Activated naive CD4-positive, alpha-beta T cell (primary cell): ENCODE measurements at places on chromosomes 1 and 21.

GRCh38 chr1:14946684-14947238, 206.8 kb upstream of the TMEM51 start:
- no peak for DNase-seq

GRCh38 chr1:52814465-52814864, 28.1 kb upstream of the ZYG11A start:
- no peak for DNase-seq

- no peak for DNase-seq
Measured at GRCh38 chr1:77888081-77888780, at the start of gene NEXN. TSS of gene NEXN (plus strand) at chr1:77888624. CDS start at chr1:77916107, 27,483 bp downstream.

GRCh38 chr21:42302076-42302650, 13.0 kb downstream of the TFF3 start:
- no peak for DNase-seq

GRCh38 chr1:54122135-54122751, 30.6 kb downstream of the CDCP2 start:
- no peak for DNase-seq

DNA sequence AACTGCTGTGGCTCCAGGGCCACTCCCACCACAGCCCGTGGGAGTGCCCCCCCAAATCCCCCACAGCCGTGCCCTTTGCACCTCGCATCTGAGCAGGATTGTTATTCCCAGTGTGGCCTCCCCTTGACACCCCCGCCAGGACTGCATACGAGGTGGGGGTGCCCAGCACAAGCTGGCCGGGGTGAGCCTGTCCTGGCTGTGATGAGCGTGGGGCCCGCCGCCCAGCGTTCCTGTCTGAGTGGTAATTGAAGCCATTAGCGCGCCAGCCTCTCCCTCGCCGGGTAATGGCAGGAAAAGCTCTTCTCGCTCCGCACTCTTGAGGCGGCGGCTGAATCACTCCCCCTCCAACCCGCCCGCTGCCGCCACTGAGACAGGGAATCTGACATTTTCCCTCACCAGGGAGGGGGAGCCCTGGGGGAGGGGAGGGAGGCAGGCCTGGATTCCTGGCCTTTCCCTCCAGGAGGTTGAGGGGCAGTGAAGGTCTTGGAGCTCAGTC, 27.7 kb downstream of the PTPRF start:
- no peak for DNase-seq

GRCh38 chr1:41720861-41721410, 197.8 kb downstream of the HIVEP3 start:
- DNase-seq = no peak

- no peak for DNase-seq
Measured at GRCh38 chr21:33367309-33367973, 35.8 kb upstream of the IFNGR2 start.

DNA sequence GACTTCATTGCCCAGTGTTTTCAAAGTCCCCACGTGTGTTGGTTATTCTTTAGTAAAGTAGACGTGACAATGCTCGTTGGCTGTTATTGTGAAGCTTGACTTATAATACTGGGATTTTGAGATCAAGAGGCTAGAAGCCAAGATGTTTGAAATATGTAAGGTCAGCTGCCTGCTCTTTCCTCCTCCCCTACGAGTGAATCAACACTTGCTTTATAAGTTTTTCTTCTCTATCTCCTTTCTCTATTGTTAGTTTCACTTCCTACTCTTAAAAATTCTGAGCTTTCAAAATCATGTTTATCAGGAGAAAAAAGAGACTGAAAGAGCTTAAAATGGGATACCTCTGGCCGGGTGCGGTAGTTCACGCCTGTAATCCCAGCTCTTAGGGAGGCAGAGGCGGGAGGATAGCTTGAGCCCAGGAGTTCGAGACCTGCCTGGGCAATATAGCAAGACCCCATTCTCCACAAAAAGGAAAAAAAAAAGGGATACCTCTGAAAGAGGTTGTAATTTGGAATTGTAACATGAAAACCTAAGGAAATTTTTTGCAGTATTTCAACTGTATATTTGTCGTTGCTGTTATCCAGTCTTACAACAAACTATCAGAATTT, 72.0 kb downstream of the EPB41 start:
- no peak for DNase-seq

DNA sequence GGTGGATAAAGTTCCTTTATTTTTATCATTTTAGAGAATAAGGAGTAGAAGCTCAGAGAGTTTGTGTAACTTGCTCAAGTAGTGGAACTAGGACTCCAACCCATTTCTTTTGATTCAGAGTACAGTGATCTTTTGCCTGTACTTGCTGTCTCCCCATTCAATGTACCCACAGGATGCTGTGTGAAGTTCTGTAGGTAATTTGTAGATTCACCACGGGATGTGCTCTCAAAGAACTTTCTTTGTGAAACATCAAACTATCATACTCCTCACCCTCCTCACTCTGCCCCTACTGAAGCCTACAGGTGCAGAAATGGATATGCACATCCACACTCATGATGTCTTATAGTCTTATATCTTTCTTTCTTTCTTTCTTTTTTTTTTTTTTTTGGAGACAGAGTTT, 65.8 kb upstream of the HSPA13 start:
- DNase-seq = no peak

DNA sequence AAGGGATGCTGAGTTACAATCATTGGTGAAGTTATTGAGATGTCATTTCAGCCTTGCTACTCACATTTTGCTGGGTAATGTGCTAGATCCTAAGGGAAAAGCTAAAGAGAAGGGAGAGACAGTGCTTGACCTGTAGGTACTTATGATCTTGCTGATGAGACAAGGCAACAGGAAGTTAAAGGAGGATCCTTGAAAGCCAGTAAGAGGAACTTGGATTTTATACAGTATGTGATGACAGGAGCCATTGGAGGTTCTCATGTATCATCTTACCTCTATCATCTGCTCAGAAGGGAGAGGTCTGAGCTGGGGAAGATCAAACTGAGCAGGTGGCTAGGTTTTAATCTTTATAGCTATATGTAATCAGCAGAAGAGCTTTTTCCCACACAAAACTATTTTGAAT, 6.3 kb downstream of the APOBEC4 start:
- DNase-seq = no peak

- no peak for DNase-seq
Measured at GRCh38 chr1:17852383-17852782, 97.2 kb downstream of the ACTL8 start.

GRCh38 chr1:109304226-109304920, 2.4 kb downstream of the MYBPHL start:
- DNase-seq = no peak

DNA sequence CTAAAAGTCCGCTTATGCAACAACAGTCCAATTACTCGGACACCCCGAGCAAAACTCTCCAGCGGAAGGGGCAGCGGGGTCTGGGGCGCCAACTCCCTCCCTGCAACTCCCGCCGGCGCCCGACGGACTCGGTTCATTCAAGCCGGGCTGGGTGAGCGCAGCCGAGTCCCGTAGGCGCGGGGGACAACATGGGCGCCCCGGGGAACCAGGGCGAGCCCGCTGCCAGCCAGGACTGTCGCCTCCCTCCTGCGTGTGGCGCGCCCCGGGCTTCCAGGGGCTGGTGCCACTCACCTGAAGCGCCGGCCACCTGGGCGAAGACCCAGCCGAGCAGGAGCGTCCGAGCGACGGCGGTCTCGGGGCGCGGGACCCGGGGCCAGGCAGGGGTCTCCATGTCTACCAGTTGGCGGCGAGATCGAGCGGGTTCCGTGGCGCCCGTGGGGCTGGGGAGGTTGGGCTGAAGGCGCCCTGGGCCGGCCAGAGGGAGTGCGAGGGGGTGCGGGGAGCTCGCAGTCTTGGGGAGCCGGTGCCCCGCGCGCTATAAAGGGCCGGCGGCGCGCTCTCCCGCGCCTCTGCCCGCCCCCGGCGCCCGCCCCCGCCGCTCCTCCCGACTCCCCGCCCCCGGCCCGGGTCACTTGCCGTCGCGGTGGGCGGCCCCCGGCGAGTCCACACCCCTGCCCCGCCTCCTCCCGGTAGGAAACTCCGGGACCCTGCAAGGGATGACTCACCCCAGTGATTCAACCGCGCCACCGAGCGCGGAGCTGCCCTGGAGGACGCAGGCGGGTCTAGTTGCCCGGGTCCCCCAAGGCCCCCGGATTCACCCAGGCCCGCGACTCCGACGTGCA, at the start of gene F3:
TSS of gene F3 (minus strand) at position 514 of the 842 bp plus-strand sequence. CDS start at position 391, 123 bp downstream.
- peak; percentile 40 for DNase-seq

DNA sequence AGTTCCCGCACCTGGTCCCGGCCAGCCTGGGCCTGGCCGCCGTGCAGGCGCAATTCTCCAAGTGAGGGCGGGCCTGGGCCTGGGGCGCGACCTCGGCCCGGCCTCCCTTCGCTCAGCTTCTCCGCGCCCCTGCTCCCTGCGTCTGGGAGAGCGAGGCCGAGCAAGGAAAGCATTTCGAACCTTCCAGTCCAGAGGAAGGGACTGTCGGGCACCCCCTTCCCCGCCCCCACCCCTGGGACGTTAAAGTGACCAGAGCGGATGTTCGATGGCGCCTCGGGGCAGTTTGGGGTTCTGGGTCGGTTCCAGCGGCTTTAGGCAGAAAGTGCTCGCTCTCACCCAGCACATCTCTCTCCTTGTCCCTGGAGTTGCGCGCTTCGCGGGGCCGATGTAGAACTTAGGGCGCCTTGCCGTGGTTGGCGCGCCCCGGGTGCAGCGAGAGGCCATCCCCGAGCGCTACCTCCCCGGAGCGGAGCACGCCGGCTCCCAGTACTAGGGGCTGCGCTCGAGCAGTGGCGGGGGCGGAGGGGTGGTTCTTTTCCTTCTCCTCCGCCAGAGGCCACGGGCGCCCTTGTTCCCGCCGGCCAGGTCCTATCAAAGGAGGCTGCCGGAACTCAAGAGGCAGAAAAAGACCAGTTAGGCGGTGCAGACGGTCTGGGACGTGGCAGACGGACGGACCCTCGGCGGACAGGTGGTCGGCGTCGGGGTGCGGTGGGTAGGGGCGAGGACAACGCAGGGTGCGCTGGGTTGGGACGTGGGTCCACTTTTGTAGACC, 1.2 kb downstream of the OLIG1 start:
- DNase-seq = no peak

DNA sequence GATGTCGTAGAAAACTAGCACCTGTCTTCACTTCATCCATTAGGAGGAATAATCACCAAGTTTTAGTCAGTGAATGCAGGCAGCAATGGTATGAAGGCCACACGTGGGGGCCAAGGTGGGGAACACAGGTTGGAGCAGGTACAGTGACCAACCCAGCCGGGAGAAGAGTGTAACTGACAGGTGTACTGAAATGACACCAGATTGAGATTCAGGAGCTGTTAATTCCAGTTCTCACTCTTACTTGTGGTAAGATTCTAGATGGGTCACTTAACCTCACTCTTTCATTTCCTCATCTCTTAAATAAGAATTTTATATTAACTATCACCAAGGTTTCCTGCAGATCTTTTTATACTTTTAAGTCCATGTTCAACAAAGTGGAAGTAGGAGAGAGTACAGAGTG, 206.2 kb upstream of the PTBP2 start:
- no peak for DNase-seq
